ENCODE measurements at places on chromosomes 1 and 21.

GRCh38 chr1:167936068-167936929, at the start of gene DCAF6:
Gene DCAF6 (plus strand): TSS chr1:167936683. CDS start chr1:167936912, 229 bp downstream.
- DNase-seq, result peak; percentile 75

DNA sequence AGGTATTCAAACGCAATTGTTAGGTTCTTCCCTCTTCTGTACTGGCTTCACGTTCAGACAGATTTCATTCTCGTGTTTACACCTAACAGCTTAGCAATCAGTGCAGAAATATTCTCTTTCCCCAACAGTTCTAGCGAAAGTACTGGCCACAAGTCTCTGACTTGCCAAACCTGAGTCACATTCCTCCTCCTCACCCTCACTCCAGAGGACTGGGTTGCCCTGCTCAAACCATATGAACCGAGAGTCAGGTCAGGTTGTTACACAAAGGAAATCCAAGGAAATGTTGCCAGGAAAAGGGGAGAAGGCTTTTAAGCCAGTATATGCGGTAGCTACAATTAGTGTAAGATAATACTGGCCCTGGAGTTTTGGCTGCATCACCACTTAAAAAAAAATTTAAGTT, 282.5 kb downstream of the RGS7 start:
- DNase-seq, result no peak

GRCh38 chr1:64960731-64961130, 5.6 kb downstream of the JAK1 start:
- peak; percentile 33 for DNase-seq

GRCh38 chr1:155454096-155454495, 108.5 kb downstream of the ASH1L start:
- DNase-seq, result no peak

- DNase-seq, result no peak
Observed at GRCh38 chr1:6073480-6074053, 27.9 kb downstream of the KCNAB2 start.

- no peak for DNase-seq
Observed at GRCh38 chr1:109832945-109833344, 69.2 kb upstream of the EPS8L3 start.

- DNase-seq, result no peak
Observed at GRCh38 chr1:16061266-16061665, 12.2 kb downstream of the FAM131C start.

DNA sequence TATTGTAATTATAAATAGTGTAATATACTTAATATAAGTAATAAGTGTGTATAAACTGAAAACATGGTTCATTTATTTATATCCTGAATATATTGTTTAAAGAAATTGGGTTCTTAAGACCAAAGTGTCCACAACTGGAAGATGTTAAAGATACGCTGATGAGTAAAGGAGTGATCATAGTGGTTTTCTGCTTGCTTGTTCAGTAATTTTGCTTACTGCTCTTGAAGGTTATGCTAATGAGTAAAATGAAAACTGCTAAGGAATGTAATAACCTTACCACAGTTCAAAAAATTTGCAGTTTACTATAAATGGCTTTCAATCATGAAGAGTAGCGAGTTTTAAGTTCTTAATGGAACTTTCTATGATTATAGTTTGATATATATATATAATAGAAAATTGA, 22.0 kb downstream of the DONSON start:
- no peak for DNase-seq

DNA sequence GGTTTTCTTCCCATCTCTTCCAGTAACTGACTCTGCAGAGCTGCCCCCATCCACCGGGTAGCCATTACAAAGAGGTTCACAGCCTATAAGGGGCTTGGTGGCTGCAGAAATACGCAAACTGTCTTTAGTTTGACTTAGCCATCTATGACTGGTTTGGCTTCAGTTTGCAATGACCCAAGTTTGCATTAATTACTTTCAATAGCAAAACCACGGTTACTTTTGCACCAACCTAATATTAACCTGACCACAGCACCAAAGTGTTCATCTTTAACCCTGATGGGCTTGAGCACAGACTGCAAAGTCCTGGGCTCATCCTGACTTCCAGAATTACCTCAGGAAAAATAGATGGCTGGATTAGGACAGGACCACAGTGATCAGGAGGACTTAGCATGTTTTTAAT, 2.2 kb upstream of the HAO2 start:
- DNase-seq, result no peak

DNA sequence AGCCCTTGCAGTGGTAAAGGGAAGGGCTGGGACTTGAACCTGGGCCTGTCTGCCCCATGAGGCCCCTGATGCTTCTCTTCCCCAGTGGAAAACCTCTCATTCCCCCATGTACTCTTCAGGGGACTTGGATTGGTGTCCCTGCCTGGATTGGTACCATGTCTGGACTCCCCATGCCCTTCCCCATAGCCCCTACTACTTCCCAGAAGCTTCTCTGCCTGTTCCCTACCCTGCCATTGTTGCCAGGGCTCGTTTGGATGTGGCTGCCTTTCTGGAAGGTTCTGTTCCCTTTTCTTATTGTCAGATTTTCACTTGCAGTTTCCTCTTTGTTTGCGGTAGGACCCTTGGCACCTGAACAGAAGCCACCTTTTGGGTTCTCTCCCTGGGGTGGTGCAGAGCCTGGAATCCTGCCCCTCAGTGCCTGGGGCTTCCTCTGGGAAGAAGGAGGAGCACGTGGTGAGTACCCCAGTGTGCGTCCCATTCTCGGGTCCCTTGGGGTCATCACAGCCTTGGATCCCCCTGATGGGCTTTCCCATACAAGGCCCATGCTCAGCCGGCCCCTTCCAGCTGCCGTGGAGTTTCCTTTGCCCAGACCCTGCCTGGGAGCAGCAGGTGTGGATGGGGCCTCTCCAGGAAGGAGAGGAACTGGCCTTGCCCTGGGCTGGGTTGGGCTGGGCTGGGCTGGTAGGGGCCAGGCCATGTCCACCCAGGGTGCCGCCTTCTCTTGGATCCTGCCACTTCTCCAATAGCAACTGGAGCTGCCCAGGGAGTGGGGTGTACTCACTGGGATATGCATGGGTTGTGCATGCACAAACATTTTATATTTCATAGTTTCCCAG, 281.1 kb downstream of the PTPRU start:
- DNase-seq, result no peak

DNA sequence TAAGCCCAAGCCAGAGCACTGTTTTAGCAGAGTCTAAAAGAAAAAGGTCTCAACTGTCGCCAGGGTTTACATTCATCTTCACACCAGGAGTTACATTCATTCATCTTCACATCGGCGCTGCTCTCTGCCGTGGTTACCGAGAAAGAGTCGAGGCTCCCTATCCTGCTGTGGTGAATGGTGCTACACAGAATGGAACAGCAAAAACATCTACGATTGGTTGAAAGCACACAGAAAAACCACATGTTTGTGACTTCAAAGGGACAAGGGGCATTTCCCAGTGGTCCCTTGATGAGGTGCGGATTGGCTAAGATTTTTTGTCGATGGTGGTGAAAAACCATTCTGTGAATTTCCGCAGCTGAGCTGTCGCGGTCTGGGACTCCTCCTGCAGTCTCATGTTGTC, 231.1 kb downstream of the SIPA1L2 start:
- no peak for DNase-seq

DNA sequence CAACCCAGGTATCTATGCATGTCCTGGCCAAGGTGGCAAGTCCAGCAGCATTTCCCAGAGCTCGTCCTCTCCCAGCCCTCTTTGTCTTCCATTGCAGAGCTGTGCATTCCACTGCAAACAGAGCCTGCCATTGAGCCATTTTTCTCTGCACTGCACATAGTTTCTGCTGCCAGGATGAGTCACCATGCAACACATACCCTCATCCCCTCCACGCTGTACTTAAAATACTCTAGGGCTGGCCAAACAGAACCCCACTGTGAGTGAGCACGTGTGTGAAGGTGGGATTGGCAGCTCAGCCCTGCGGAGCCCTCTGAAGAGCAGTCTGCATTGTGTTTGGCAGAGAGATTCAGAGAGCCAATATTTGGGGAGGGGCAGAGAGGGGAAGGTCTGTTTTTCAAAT, 3.9 kb upstream of the ATP1B1 start:
- no peak for DNase-seq

DNA sequence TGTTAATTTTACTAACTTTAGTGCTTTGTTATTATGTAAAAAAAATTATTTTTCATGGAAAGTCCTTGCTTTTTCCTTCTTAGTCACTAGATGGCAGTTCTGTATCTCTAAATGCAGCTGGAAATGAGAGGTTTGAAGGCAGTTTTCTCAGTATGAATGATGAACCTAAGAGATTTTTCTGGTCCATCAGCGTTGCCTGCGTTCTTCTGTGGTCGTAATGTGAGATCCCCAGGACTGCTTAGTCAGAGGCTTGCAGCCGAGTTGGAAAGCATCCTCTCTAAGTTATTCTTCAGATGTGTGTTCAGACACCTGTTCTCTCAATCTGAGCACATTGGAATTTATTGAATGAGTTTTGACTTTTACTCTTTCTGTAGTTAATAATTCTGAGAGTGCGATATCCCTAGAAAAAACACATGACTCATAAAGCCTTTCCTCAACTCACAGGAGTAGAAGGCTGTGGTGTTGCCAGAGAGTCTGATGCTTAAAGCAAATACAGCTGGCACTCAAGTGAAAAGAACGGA, 99.3 kb downstream of the FMN2 start:
- DNase-seq, result no peak

- DNase-seq, result no peak
Observed at GRCh38 chr1:6288026-6288425, 27.1 kb upstream of the GPR153 start.

DNA sequence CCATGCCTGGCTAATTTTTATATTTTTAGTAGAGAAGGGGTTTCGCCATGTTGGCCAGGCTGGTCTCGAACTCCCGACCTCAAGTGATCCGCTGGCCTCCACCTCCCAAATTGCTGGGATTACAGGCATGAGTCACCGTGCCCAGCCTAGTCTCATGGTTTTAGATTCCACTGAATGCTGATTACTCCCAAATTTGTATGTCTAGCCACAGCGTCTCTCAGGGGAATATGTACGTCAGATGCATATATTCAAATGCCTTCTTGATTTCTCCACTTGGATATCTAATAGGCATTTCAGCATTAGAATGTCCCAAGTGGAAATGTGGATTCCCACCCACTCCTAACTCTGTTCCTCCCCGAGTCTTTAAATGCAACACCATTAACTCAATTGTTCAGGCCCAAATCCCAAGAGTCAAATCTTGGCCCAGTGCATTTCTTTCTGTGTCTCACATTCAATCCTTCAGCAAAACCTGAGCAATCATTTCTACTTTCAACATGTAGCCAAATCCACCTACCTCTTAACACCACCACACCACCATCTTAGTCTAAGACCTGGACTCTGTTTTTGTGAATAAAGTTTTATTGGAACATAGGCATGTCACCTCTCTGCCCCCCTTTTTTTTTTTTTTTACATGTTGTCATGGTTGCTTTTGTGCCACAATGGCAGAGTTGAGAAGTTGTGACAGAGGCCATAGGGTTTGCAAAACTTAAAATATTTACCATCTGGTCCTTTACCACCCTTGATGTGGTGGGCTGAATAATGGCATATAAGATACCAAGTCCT, 9.8 kb upstream of the CAMTA1 start:
- DNase-seq, result no peak

- DNase-seq, result no peak
Observed at GRCh38 chr1:161890574-161890973, 124.5 kb downstream of the ATF6 start.

DNA sequence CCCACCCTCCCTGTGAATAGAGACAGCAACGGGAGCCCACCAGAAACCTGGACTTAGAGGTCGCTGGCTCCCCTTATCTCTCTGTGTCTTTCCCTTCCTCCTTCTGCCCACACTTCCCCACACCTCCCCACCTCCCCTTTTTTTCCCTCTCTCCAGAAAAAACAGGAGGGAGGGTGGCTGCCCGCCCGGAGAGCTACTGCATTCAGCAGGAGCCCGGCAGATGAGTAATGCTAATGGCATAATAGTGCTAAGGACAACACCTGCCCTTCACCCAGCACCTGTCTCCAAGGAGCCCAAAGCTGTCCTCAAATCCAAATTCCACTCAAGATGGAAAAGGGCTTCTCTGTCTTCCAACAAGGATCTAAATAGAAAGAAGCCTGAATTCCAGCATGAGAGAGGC, 11.4 kb upstream of the PRELP start:
- DNase-seq, result no peak

DNA sequence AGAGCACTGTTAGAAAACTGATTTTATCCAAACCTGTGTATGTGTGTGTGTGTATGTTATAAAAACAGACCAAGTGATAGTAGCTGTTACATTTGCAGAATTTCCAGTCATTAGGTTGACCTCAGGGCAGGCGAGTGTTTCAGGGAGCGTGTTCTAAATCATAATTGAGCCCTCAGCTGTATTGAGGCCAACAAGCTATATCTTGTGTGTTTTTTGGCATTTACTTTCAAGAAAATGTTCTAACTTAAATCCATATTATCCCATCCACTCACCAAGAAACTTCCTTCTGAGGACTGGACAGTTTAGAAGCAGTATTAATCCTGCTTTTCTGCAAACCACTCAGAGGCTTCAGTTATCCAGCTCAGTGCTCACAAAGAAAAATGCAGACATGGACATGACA, 12.0 kb downstream of the DDAH1 start:
- no peak for DNase-seq

GRCh38 chr1:156122519-156123355, 8.2 kb downstream of the LMNA start:
- DNase-seq, result no peak

- DNase-seq, result no peak
Observed at GRCh38 chr1:233613252-233614172, at the start of gene KCNK1. Gene KCNK1 (plus strand): TSS chr1:233614106. CDS start chr1:233614172, 66 bp downstream.

- no peak for DNase-seq
Observed at GRCh38 chr1:161304927-161305866, 4.6 kb downstream of the MPZ start.

GRCh38 chr1:67261680-67262079, 46.0 kb upstream of the IL12RB2 start:
- no peak for DNase-seq

- DNase-seq, result no peak
Observed at GRCh38 chr1:37073152-37073853, 39.0 kb upstream of the GRIK3 start.

Data from GM19239 (cell line).